ENCODE measurements at places on chromosomes 5 and 9. TPM values are rescaled to one million over a fixed set of nuclear protein-coding genes. Genes with fewer than 3 reads are reported as not detected.

CER1 gene
- total RNA-seq, result not detected

KLF4 gene
- 162 TPM for total RNA-seq

MCTP1 gene
- total RNA-seq, result 9.8 TPM

GFPT2 gene
- 0.86 TPM for total RNA-seq

- DNase-seq, result no peak
- no peak overlapping the region for H3K4me3 ChIP-seq
- no peaks in the 10 kb centered on the region for H3K36me3 ChIP-seq
- no peak overlapping the region for H3K27ac ChIP-seq
These were observed 38.0 kb downstream of the VCAN start for GRCh38 chr5:83509540-83509939.

GRCh38 chr5:157902449-157903116 lies 43.6 kb upstream of the CLINT1 start:
- no peaks in the 10 kb centered on the region for H3K36me3 ChIP-seq
- H3K4me1 ChIP-seq, result no peaks in the 10 kb centered on the region
- no peak overlapping the region for H3K4me3 ChIP-seq
- no peak for DNase-seq
- no peaks in the 10 kb centered on the region for H3K27me3 ChIP-seq

- H3K36me3 ChIP-seq, result no peaks in the 10 kb centered on the region
- no peak for DNase-seq
- H3K4me1 ChIP-seq, result no peaks in the 10 kb centered on the region
- no peak overlapping the region for H3K4me3 ChIP-seq
These were observed 49.8 kb downstream of the FGF1 start for GRCh38 chr5:142636093-142636492.

TMEM161B gene
- total RNA-seq, result 33.2 TPM

- H3K27me3 ChIP-seq, result no peaks in the 10 kb centered on the region
- H3K4me3 ChIP-seq, result no peak overlapping the region
- peaks cover 3% of the 10 kb centered on the region for H3K4me1 ChIP-seq
- no peaks in the 10 kb centered on the region for H3K36me3 ChIP-seq
These were observed 6.7 kb upstream of the HAVCR2 start for GRCh38 chr5:157115502-157115901.

GRCh38 chr9:107213561-107214028 lies 69.5 kb upstream of the RAD23B start:
- peaks cover 18% of the 10 kb centered on the region for H3K4me1 ChIP-seq
- no peak overlapping the region for H3K4me3 ChIP-seq
- peak overlapping the region; percentile 75 for H3K27ac ChIP-seq
- H3K27me3 ChIP-seq, result no peaks in the 10 kb centered on the region

GRCh38 chr9:125359011-125359410 lies 97.4 kb downstream of the GAPVD1 start:
- no peak for DNase-seq
- H3K27ac ChIP-seq, result no peak overlapping the region
- peaks cover 75% of the 10 kb centered on the region for H3K36me3 ChIP-seq
- H3K27me3 ChIP-seq, result no peaks in the 10 kb centered on the region
- H3K4me3 ChIP-seq, result no peak overlapping the region
- no peaks in the 10 kb centered on the region for H3K4me1 ChIP-seq

GRCh38 chr9:110777876-110778215 lies 109.3 kb downstream of the MUSK start:
- H3K27me3 ChIP-seq, result no peaks in the 10 kb centered on the region
- no peaks in the 10 kb centered on the region for H3K36me3 ChIP-seq
- H3K4me1 ChIP-seq, result no peaks in the 10 kb centered on the region
- no peak overlapping the region for H3K27ac ChIP-seq
- H3K4me3 ChIP-seq, result no peak overlapping the region

GRCh38 chr9:78654324-78654723 lies 357.4 kb downstream of the PSAT1 start:
- H3K4me3 ChIP-seq, result no peak overlapping the region
- H3K27ac ChIP-seq, result no peak overlapping the region
- no peaks in the 10 kb centered on the region for H3K27me3 ChIP-seq
- H3K36me3 ChIP-seq, result no peaks in the 10 kb centered on the region
- no peaks in the 10 kb centered on the region for H3K4me1 ChIP-seq

DNA sequence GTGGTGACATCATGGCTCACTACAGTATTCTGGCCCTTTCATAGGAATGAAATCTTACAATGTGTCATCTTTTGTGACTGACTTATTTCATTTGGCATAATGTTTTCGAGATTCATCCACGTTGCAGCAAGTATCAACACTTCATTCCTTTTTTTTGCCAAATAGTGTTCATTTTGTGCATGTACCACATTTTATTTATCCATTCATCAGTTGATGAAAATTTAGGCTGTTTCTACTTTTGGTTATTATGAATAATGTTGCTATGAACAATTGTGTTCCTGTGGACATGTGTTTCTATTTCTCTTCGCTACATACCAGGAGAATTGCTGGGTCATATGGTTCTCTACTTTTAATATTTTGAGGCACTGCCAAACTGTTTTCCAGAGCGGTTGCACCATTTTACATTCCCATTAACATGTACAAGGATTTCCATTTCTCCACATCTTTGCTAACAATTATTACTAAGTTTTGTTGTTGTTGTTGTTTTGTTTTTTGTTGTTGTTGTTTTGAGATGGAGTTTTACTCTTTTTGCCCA lies 43.5 kb downstream of the RMI1 start:
- H3K27me3 ChIP-seq, result no peaks in the 10 kb centered on the region
- H3K4me1 ChIP-seq, result no peaks in the 10 kb centered on the region
- no peaks in the 10 kb centered on the region for H3K36me3 ChIP-seq

DNA sequence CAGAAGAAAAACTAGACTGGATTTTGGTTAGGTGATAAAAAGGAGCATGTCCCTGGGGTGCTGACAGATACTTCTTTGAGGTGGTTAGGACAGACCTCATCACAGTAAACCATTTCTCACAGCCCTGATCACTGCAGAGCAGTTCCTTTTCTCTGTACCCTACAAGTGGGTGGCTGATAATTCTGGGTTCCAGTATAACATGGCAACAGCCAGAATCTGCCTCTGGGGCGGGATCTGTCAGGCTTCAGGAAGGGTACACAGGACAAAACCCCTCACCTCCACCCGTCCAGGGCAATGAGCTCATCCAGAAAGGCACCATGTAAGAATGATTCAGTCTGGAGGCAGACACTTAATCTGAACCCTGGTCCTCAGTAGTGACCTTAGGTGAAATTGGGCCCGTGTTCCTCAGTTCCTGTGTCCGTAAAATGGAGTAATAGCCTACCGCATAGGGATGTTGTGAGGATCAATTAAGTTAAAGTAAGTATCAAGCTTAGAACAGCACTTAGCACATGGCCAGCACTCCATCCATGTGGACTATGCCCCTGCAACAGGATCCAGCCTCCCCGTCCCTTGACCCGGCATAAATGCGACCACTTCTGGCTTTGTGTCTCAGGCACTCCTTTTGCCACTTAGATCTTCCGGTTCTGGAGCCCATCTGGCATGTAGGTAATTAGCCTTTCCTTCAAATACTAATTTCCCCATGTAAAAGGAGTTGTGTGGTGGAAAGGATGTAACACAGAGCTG lies 129.2 kb downstream of the LHFPL2 start:
- H3K27me3 ChIP-seq, result no peaks in the 10 kb centered on the region
- H3K4me3 ChIP-seq, result no peak overlapping the region
- DNase-seq, result no peak
- H3K4me1 ChIP-seq, result no peaks in the 10 kb centered on the region
- no peaks in the 10 kb centered on the region for H3K36me3 ChIP-seq

DNA sequence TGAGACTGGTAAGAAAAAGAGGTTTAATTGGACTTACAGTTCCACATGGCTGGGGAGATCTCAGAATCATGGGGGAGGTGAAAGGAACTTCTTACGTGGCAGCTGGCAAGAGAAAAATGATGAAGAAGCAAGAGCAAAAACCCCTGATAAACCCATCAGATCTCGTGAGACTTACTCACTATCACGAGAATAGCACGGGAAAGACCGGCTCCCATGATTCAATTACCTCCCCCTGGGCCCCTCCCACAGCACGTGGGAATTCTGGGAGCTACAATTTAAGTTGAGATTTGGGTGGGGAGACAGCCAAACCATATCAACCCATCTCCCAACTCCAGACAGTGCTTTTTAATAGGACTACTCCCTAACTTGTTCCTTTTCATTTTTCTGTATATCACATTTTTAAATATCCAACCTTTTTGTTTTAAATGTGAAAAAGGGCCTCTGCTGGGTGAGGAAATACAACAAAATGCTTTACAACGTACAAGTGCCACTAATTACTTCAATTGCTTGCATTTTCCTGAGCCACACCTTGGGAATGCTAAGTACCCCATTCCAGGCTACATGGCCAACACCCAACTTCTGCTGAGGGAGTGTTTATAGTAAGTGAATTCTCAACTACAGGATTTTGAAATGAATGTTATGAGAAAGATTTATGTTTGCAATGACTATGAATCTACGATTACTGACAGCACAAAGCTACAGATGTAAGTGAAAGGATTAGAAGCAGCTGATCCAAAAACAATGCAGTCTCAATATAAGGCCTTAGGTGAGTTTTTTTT lies 294.1 kb upstream of the CD180 start:
- H3K27me3 ChIP-seq, result no peaks in the 10 kb centered on the region
- no peak overlapping the region for H3K27ac ChIP-seq
- H3K4me3 ChIP-seq, result no peak overlapping the region
